ENCODE measurements at places on chromosomes 3 and 15.

GRCh38 chr3:56942523-56942922 is 117.9 kb upstream of the SPATA12 start:
- no peak for DNase-seq

GRCh38 chr3:13235079-13235478 is 161.8 kb upstream of the IQSEC1 start:
- DNase-seq: no peak

DNA sequence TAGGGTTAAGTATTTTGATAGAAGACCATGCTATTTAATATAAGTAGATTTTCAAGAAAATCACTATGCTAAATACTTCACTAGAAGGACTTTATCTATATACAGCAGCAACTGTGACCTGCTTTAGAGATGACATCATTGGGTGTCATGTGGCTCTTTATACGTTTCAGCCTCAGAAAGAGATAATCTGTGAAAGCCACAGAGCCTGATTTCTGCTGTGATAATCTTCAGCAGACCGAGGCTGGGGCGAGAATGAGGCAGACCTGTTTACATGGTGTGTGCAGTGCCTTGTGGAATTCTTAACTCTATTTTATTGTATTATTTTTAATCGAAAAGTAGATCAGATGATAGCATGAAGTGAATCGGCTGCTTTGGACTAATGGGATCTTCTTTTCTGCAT is 471.2 kb downstream of the MFSD1 start:
- DNase-seq: no peak

DNA sequence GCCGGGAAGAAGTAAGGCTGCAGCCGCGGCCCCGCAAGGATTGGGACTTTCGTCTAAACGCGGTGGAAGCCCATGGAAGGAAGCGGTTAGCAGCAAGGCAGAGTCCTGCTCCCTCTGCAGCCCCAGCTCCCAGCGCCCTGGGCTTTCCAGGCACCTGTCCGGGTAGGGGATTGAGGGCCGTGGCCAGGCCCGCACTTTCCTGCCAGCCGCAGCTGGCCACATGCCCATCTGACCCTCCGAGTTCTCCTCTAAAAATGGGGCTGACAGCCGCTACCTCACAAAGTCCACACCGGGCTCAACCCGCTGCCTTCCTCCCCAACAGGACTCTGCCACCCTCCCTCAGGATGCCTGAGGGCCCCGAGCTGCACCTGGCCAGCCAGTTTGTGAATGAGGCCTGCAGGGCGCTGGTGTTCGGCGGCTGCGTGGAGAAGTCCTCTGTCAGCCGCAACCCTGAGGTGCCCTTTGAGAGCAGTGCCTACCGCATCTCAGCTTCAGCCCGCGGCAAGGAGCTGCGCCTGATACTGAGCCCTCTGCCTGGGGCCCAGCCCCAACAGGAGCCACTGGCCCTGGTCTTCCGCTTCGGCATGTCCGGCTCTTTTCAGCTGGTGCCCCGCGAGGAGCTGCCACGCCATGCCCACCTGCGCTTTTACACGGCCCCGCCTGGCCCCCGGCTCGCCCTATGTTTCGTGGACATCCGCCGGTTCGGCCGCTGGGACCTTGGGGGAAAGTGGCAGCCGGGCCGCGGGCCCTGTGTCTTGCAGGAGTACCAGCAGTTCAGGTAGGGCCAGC is 1.9 kb downstream of the NEIL1 start:
- DNase-seq: no peak

- DNase-seq: no peak
Measured at GRCh38 chr3:171782617-171783016, 27.7 kb downstream of the PLD1 start.

- DNase-seq: no peak
Measured at GRCh38 chr3:13051066-13051465, 22.2 kb downstream of the IQSEC1 start.

GRCh38 chr3:167976516-167977361 is 119.0 kb downstream of the GOLIM4 start:
- DNase-seq: no peak

- no peak for DNase-seq
Measured at GRCh38 chr15:69557020-69557706, 104.5 kb downstream of the RPLP1 start.

GRCh38 chr3:174862101-174862500 is 3.0 kb downstream of the NAALADL2 start:
- no peak for DNase-seq

- DNase-seq: no peak
Measured at GRCh38 chr3:155161640-155162292, 81.6 kb downstream of the MME start.

DNA sequence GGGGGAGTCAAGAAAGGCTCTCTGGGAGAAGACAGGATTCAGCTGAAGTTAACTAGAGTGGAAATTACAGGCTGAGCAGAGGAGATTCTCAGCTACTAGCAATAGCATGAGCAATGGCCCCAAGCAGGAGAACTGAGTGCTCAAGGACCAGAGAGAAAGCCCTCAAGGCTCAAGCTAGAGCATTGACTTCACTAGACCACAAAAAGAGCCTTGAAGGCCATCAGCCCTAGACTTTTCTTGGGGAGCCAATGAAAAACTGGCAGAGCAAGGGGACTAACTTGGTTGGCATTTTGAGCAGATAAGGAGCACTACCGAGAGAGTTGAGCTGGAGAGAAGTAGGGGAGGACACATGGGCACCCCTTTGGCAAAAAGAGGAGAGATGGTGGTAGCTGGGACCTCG is 277.6 kb downstream of the FEZF2 start:
- no peak for DNase-seq
